Activated naive CD4-positive, alpha-beta T cell treated with anti-CD3 and anti-CD28 coated beads, Interleukin-2, amount 50 U/mL, for 72 hours (primary cell): ENCODE measurements at places on chromosomes 2 and 18. TPM values are rescaled to one million over a fixed set of nuclear protein-coding genes. Genes with fewer than 3 reads are reported as not detected.
A peak's percentile ranks its signal among the peaks of the same experiment; 100 is the strongest.

CFC1 gene
- not detected for total RNA-seq

DNA sequence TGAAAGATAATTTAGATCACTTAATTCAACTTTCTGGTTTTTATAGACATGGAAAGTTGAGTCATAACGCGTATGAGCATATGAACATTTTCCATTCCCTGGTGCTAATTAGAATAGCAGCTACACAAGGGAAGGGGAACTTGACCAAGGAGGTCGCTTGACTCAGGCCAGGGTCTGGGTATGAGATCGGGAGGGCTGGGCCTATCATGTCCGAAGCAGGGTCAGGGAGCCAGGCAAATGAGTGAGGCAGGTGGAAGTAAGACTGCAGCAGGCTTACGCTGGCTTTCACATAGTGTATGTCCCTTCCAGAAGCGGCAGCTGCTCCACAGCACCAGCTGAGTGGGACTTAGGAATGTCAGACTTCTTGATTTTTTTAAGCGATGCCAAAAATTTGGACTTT lies 14.7 kb downstream of the RALB start:
- DNase-seq = no peak

TPO gene
- total RNA-seq = not detected

DNA sequence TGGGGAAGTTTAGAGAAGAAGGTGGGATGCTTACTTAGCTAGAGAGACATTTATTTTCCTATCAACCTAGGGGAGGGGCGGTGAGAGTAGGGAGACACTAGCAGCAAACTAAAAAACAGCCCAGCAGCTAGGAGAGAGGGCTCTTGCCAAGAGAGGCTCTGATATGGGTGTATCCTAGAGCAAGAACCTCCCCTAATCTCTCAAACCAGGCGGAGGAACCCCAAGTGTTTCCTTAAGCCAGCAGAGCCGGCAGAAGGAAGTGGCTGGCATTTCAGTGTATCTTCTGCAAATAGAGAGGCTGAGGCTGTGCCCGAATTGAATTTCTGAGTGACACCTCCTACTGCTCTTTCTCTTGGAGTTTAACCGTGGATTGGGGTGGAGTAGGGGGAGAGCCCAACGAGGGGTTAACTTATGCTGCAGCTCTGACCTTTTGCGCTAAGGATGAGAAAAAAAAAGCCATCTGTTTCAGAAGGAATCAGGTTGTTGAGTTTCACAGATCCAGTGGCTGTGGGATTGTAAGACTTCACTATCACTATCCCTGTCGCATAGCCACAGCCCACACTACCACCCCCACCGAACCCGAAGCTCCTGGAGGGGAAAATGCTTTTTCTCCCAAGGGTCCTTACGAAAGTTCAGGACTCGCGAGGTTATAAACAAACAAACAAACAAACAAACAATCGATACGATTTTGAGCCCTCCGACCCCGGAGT lies 1.4 kb downstream of the ST8SIA5 start:
- no peak for DNase-seq

- DNase-seq = no peak
These were observed 248.6 kb downstream of the NR4A2 start for GRCh38 chr2:156083763-156084493.

SFT2D3 gene
- 3.5 TPM for total RNA-seq

CTDP1 gene
- total RNA-seq = 37.5 TPM

GRCh38 chr2:74406035-74406434 lies 15.4 kb downstream of the C2orf81 start:
- DNase-seq = no peak

GRCh38 chr18:79429785-79430281 lies 34.1 kb downstream of the NFATC1 start:
- no peak for DNase-seq

EPAS1 gene
- 6.5 TPM for total RNA-seq

DNA sequence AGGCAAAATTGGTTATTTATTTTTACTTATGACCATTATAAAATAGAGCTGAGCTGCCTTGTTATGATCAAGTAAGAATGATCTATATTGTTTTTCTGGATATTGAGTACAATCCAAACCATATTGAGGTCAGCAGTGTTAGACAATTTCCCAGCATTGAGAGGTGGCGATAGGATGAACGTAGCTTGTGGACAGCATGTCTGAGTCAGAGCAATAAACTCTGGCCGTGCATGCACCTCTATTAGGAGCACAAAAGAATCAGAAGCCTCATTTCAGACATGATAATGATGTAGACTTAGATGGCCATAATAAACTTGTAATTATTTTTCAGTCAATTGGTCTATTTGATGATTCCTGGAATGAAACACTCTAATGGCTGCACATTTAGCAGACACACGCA lies 491.6 kb downstream of the RIT2 start:
- no peak for DNase-seq

DNA sequence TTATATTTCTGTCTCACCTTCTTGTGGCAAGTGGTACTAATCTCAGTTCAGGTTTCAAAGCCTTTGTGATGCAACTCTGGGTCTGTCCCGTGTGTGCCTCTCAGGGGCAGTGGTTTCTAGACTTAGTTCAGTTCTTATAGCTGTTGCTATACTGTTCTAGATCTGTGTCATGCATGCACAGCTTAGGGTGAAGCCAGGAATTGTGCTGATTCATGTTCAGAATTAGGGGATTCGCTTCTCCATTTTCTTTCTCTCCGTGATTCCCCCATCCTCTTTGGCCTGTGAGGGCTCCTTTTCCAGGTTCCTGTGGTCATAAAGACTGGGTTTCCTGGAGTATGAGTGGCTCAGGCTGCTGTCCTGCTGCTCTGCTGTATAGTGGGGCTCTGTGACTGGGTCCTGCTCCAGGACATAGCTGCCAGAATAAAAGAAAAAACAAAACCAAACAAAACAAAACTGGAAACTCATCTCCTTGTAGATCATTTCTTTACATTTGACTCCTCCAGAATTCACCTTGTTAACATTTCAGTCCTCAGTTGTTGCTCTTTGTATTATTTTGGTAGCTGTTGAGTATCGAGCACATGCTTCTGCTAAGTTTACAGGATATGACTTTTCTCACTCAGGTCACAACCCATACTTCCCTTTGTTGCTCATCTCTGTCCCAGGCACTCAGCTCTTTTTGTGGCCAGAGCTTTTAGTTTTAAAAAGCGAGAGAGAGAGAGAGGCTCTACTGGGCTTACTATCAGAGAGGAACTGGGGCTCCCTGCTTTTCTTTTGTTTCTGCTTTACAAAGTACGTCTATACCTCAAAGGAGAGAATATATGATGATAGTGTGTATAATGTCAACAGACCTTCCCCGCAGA lies 34.2 kb downstream of the CERS6 start:
- DNase-seq = peak; percentile 49

DNA sequence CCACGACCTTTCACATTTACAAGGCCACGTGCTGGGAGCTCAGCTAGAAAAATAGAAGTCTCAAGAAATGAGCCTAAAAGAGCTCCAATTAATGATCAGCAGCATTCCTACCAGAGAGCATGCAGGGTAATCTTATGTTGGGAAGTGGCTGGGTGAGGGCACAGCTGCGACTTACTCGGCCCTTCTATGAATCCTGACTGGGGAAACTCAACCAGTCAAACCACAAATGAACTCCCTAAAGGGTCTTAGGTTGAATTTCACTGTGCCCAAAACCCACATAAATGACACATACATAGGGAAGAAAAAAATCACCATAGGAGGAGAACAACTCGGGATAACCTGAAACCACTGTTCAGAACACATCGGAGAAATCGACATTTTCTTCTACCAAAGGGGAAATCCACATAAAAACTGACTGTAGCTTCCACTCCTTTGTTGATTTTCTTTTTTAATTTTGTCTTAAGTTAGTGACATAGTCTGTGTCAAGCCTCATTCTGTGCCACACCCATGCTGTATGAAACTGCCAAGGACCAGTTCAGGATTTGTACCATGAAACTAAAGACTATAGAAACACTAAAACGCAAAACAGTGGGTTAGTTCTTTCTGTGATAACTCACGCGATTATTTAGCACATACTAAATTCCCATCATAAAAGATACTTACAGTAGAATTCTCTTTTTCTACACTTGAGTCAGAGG lies 54.7 kb downstream of the UXS1 start:
- no peak for DNase-seq

DNA sequence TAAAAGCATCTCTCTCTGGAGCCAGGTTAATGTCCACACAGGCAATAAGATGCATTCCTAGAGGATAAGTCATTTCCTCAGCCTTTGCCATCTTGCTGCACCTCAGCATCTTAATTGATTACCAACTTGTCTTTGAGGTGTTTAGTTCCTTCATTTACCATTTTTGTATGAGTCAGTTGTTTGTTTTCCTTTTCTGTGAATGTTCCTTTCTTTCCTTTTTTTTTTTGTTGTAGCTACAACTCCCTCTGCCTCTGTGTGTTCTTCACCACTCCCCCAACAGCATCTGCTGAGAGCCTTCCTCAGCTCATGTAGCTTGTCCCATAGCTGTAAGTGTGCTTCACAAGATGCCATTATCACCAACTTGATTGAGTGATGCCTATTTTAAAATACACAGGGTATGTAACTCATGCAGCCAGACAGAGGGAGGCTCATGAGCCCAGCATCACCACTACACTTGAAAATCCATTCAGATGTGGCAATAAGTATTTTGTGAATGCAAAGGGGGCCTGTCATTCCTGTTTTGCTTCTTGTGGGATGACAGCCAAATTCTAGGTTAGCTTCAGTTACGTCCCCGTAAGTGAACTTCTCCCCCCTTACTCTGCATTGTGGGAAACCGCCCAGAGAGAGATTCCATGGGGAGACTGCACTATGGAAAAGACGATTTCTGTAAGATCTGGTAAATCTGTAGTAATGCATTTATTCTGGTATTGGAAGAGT lies 315.9 kb upstream of the ZEB2 start:
- DNase-seq = no peak

GRCh38 chr2:42114091-42114490 lies 55.1 kb upstream of the EML4 start:
- DNase-seq = no peak

DNA sequence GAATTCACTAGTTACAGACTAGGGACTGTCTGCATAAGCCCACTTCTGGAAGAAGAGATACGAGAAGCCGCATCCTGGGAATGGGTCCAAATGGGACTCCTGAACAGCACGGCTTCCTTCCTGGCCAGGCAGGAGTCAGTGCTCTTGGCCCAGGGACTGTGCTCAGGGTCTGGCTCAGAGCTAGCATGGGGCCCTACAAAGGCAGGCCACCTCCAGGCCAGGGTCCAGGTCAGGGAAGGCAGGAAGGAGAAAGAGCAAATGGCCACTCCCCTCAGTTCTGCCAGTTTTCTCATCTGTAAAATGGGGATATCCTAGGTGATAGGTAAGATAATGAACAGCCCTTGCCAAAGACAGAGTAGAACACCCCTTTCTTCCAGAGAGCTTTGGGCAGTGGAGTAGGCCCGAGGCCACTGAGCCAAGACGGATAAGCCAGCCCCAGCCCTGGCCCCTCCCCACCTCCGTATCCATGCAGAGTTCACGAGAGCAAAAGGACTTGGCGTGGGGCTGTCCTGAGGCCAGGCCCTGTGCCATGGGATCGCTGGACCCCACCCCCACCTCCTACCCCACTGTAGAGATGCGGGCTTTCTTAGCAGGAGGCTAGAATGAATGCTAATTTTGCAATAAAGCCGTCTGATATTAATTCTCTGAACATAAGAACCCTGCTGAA lies 190.1 kb downstream of the MGAT5 start:
- no peak for DNase-seq

DNA sequence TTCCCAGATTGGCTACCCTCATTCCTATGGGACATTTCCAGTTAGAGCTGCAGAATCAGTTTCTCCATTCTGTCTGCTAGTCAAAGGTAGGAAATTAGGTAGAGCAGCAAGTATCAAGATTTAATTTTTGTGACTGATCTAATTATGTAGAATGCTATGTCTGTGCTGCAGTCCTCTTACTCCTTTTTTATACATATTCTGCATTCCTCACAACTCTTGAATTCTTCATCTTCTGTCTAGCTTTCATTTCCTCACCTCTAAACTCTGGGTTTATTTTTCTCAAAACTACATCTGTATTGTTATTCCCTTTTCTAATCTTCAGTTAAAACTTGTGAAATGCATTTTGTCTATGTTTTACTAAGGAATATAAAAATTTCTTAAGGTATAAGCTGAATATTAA lies 8.6 kb downstream of the SGO2 start:
- DNase-seq = no peak

DNA sequence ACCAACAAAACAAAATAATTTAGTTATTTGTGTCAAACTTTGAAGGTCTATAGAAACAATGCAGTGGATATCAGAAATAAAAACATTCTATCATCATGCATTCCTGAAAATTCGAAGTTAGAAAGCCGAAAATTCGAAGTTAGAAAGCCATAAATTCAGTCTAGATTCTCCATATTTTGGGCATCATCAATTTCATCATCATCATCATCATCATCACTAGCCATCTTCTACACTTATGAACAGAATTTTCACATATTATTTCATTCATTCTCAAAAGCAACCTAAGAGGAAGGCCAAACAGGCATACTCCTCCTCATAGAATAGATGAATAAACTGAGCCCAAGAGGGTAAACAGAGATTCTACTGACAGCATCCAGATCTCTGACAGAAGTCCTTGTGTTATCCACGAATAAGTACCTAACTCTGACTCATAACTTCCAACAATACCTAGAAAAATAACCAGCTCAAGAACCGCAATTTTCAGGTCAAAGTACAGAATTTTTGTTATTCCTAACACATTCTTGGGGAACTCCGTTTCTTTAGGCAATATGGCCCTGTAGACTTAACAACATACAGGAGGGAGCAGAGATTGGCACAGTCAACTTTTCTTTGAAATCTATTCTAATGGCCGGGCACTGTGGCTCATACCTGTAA lies 84.7 kb downstream of the TCF4 start:
- DNase-seq = no peak

DNA sequence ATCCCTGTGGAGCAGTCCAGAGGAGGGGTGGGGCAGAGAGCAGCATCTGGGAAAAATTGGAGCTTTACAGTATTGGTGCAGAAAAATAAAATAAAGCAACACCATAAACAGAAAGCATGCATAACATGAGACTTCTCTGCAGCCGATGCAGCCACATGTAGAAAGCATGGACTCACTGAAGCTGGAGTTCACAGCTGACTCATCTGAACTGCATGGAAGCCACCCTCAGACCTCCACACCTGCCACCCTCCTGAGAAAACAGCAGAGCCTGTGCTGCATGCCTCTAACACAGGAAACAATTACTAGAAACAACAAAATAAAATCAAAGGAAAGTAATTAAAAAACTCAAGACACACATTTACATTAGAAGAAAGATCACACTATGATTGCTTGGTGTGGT lies 169.4 kb upstream of the ALKAL2 start:
- no peak for DNase-seq

DNA sequence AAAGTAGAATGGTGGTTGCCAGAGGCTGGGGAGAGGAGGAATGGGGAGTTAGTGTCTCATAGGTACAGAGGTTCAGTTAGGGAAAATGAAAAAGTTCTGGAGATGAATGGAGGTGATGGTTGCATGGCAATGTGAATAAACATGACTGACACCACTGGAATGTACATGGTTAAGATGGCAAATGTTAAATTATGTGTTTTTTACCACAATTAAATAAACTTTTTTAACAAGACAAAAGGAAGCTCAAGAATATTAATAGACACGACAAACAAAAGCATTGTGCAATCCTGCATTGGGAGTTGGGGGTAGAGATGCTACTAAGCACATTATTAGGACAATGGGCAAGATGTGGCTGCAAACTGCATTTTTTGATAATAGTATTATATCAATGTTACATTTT lies 147.7 kb downstream of the TWIST2 start:
- DNase-seq = no peak

GRCh38 chr2:232137356-232138147 lies 176.0 kb downstream of the DIS3L2 start:
- no peak for DNase-seq

RNF144A gene
- 49.3 TPM for total RNA-seq
